ENCODE measurements at places on chromosomes 11 and 22.

GRCh38 chr22:24405631-24406321, 21.6 kb upstream of the ADORA2A start:
- DNase-seq: no peak

- peak; percentile 89 for DNase-seq
Measured at GRCh38 chr11:72482211-72482812, 48.0 kb upstream of the CLPB start.

DNA sequence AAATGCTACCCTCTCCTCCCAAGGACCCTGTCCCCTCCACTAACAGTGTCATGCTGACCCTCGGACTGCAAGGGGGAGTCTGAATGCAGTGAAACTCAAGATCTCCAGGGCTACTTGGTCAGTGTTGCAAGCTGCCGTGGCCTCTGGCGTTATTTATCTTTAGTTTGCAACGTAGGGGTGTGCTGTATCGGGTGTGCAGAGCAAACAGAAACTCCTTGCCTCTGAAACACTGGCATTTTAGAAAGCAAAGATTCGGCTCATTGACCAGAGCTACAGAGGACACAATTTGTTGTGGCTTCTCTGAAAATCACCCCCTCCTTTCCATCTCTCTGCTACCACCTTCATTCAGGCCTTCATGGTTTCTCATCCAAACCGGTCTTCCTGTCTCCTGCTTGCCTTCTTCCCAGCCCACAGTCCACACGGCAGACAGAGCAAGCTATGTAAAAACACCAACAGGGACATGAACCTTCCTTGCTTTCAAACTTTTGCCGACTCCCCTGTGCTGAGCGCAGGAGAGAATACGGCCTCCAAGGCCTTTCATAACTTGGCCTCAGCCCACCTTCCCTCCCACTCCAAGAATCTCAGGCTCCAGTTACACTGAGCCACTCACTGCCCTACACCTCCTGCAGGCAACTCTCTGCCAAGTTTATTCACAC, 14.9 kb downstream of the FZD4 start:
- DNase-seq: peak; percentile 74

DNA sequence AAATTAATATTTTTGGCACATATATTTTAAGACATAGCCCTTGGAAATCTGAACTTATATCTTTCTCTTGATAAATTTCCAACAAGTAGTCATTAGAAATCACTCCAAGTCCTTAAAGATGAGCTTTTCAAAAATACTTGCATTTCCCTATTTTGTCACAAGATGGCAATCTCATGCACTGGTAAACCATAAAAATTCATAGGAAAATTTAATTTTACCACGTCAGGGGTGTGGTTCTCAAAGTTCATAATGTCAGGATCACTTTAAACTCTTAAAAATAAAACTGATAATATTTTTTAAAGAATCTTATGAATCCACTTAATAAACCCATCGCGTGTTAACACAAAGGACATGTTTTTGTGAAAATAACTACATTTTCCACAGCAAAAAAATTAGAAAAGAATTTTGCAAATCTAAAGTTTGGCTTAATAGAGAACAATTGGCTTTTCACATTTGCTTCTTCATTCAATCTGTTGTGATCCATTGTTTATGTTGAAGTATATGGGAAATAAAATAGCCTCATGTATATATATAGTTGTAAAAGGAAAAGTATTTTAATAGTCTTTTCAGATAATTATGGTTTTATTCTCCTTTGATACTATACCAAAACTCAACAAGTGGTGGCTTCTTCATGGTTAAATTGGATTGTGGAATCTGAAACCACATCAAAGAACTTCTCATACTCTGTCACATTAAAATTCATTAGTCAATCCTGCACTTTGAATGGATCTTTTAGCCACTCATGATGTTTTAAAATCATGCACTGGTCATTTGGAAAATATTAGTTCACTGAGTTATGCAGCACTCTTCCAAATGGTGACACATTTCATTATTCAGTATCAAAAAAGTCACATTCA, 169.1 kb downstream of the CADM1 start:
- DNase-seq: peak; percentile 22

- DNase-seq: peak; percentile 24
Measured at GRCh38 chr11:45543808-45544422, 121.5 kb downstream of the CHST1 start.

DNA sequence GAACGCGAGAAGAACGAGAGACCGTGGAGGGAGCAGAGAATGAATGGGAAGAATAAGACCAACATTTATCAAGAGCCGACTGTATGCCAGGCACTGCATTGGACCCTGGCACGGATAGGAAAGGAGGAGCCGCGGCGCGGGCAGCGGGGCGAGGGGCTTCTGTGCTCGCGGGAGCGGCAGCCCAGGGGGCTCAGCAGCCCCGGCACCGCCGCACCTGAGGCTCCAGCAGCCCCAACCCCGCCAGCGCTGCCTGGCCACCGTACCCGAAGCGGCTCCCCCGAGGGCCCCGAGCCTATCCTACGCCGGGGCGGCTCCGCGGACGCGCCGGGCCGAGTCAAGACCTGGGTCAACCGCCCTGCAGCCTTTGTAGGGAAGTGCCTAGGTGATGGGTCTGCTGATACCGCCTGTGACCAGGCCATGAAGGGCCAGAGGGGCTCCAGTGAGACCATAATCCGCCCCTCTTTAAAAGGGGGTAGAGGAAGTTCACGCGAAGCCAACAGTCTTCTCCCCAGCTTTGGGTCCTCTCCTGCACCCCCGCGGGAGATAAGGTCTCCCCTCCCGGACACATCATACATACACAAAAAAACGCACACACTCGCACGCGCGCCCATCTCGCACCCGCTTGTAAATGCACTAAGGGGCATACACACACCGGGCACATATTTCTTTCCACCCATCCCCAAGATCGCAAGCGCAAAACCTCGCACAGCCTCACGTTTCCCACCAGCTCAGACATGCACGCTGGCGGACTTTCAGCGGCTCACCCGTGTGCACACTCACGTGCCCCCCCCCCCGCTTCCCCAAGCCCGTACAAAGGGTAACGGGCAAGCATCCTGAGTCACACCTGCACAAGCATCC, 935 bp upstream of the RTN4RL2 start:
- DNase-seq: no peak
